ENCODE measurements at places on chromosomes 4 and X.

GRCh38 chr4:1249731-1250526, 999 bp upstream of the CTBP1 start:
- no peak for DNase-seq

DNA sequence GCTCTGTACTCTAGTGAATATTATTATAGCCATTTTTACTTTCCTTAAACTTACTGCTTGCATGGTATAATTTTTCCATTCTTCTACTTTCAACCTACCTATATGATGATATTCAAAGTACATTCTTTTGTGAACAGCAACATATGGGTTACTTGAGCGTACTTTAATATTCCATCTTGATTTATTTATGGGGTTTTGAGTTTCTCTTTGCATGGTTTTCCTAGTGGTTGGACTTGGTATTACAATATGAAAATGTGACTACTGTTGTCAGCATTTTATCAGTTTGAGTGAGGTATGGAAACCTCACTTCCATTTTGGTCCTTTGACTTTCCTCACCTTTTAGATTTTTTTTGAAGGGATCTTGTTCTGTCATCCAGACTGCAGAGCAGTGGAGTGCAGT, 35.9 kb downstream of the ADGRG4 start:
- DNase-seq: no peak

GRCh38 chrX:47166126-47166525, 21.1 kb downstream of the RBM10 start:
- DNase-seq: no peak

- DNase-seq: peak; percentile 55
These were observed 367.5 kb downstream of the PRDM5 start for GRCh38 chr4:120555058-120555457.

DNA sequence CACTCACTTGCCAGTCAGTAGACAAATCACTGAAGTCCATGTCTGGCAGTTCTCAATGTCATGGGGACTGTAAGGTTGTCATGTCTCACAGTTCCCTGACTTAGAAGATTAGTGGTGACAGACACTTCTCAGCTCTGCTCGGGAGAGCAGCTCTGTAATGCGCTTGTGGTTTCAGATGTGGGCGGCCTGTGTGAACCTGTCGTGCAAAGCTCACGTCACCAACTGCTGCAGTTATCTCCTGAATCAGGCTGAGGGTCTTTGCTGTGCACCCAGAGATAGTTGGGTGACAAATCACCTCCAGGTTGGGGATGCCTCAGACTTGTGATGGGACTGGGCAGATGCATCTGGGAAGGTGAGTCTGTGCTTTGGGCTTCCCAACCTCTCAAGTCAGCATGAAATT, at the start of gene IL9R:
Gene IL9R, plus strand, starts transcription at position 261 of the 400 bp plus-strand sequence. Its CDS starts 64 bp downstream, at position 325.
- DNase-seq: no peak

DNA sequence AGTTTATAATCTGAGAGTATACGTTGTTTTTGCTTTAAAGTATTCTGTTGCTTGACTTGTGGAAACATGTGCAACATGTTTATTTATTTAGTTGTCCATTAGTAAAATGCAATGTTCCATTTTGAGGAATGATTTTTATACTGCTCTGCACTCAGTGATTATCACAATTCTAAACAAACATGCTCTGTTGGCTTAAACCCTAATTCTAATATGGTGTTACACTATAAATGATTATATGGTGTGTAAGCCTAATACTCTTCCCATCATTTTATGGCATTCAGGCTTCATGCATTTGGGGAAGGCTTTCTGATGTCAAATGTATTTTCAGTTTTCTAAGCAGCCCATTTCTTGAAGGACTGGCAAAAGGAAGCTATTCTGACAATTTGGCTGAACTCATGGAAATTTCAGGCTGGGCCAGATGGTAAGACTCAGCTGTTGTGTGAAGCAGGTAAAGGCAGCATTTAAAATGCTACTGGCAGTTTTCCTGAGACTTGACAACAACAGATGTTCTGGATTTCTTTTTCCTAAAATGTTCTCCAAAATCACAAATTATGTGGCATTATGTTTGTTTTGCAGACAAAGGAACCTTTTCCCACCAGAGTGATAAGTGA, 336.7 kb upstream of the GNPDA2 start:
- no peak for DNase-seq

DNA sequence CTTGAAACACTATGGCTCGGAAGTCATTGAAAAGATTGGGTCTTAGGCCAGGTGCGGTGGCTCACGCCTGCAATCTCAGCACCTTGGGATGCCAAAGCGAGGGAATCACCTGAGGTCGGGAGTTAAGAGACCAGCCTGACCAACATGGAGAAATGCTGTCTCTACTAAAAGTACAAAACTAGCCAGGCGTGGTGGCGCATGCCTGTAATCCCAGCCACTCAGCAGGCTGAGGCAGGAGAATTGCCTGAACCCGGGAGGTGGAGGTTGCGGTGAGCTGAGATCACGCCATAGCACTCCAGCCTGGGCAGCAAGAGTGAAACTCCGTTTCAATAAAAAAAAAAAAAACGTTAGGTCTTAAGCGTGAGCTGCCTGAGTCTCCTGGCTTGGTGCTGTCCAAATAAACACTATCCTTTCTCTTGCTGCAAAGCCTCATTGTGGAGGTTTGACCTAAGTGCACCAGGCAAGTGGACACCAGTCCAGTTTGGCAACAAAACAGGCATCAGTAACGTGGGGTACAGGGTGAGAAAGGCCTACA, 185.9 kb downstream of the DHRSX start:
- no peak for DNase-seq

- no peak for DNase-seq
These were observed at the start of gene GALNT7 for GRCh38 chr4:173168396-173169177. GALNT7 (plus strand) TSS chr4:173168811; CDS start chr4:173168836, 25 bp downstream.

GRCh38 chr4:1898007-1898406, 26.8 kb downstream of the NSD2 start:
- DNase-seq: no peak

- no peak for DNase-seq
These were observed 482 bp downstream of the RNF4 start for GRCh38 chr4:2469192-2469984.

- DNase-seq: no peak
These were observed 28.9 kb downstream of the PPARGC1A start for GRCh38 chr4:23860919-23861318.

DNA sequence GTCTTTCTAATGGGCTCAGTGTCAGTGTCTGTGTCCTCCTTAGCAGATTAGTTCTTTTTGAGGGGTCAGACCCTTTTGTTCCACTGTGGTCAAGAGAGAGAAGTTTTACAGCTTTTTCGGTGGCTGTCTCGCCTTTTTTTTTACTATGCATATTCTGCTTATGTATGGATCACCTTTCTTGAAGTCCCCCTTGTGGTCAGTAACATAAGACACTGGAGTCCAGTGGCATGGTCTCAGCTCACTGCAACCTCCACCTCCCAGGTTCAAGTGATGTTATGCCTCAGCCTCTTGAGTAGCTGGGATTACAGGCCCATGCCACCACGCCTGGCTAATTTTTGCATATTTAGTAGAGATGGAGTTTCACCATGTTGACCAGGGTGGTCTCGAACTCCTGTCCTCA, 54.0 kb upstream of the PGRMC2 start:
- DNase-seq: no peak

DNA sequence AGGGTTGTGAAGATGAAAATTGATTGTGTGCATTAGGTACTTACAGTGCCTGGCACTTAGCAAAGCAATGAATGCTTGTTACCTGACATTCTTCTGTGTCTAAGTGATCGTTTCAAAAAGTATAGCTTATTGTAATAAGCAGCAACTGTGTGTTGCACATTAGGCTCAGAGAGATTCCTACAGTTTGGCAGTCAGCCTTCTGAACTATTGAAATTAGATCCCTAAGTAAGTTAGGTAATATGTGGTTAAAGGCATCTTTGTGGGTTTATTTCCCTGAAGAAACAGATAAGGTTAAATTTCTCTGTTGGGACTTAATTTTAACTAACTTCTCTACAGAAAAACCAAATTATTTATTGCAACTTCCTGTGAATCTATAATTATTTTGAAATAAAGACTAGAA, 93.4 kb downstream of the REPS2 start:
- no peak for DNase-seq

- DNase-seq: peak; percentile 52
These were observed 108.3 kb downstream of the CDS1 start for GRCh38 chr4:84691170-84691691.

DNA sequence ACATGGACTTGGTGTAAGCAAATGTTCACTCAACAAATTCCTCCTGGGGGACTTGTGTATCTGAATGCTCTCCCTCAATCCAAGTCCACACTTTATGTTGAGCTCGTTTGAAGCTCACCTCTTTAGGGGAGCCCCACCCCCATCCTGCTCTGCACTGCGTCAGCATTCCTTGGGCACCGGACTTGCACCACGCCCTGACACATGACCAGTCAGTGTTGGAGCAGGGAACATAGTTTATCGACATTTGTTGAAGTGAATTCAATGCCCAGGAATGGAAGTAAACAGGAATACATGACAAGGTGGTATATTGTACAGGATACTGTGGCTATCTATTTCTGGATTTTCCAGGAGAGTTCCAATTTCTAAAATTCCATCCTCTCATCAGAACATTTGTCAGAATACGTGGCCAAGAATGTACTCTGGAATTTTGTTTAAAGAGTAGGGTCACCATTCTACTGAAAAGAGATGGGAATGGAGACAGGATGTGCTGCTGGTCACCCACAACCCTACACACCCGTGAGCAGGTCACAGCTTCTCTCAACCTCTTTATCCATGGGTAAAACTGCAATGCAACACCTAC, 60.0 kb upstream of the LNX1 start:
- DNase-seq: no peak

GRCh38 chr4:42357325-42357724, 40.0 kb upstream of the SHISA3 start:
- no peak for DNase-seq

GRCh38 chr4:89064848-89065247, 7.9 kb upstream of the FAM13A start:
- DNase-seq: no peak

- DNase-seq: peak; percentile 62
These were observed 213.6 kb downstream of the PALLD start for GRCh38 chr4:168710353-168710946.

- no peak for DNase-seq
These were observed 425.2 kb upstream of the FTHL17 start for GRCh38 chrX:31497086-31497485.

DNA sequence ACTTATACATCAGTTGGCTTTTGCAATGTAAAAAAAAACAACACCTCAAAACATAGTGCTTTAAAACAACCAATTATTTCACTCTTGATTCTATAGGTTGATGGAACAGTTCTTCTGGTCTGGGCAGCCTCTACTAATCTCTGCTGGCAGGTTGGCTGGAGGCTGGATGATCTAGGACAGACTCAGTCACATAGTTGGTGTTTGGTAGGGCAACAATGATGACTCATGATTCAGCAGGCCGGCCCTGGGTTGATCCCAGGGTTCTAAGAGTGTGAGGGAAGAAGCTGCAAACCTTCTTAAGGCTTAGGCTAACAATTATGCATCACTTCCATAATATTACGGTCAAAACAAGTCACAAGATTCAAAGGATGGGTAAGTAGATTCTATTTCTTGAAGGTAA, 558.2 kb downstream of the ZNF674 start:
- no peak for DNase-seq
